ENCODE measurements at places on chromosomes 7 and 10.

GRCh38 chr7:155985518-155986250 lies 173.4 kb upstream of the SHH start:
- no peak for DNase-seq

- DNase-seq = no peak
Observed at GRCh38 chr7:151181011-151181431, 6.0 kb downstream of the ASB10 start.

- DNase-seq = no peak
Observed at GRCh38 chr10:4885162-4885561, 59.2 kb downstream of the AKR1E2 start.

DNA sequence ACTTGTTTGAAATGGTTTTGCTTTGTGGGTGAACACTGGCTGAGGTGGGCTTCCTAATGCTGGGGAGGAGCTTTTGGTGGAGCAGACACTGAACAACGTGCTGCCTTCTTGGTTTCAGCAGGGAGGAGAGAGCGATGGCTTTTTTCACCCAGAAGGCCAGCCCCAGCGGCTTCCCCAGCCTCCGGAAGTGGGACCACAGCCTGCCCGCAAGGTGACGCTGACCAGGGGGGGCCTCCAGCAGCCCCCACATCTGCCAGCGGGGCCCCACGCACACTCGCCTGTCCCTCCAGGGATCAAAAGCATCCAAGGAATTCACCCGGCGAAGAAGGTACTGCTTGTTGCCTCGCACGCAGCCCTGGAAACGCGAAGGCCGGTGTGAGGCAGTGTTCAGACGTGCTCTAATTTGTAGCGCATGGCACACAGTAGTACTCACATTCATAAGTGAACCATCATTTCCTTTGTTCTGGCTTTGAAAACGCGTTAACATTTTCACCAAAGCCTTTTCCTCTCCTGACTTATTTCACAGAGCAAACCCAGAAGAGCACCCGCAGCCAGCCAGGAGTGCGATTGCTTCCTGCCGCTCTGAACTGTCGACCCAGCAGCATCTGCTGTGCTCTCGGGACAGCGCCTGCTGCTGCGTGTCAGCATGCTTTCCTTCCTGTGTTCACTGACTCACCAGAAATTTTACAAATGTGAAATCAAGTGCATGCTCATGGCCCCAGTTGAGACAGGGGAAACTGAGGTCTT lies 48.4 kb downstream of the SHH start:
- DNase-seq = no peak

GRCh38 chr7:21256310-21256877 lies 171.5 kb upstream of the SP4 start:
- peak; percentile 36 for DNase-seq

DNA sequence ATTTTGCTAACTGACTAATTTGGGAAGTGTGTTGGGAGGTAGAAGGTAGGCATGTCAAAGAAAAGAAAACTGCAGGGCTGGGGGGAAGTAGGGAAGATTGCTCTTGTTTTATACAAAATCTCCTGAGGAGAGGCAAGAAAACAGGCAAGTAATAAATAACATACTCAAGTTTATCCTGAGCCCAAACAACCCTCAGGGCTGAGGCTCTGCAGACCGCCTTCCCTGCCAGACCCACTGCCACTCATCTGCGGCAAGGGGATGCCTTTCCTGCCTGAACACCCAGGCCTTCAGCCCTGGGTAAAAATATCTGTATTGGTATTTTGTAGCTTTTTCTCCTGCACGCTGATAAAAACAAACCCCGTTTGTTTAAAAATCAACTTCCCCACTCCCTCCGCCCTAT lies 399.8 kb upstream of the NFE2L3 start:
- no peak for DNase-seq

DNA sequence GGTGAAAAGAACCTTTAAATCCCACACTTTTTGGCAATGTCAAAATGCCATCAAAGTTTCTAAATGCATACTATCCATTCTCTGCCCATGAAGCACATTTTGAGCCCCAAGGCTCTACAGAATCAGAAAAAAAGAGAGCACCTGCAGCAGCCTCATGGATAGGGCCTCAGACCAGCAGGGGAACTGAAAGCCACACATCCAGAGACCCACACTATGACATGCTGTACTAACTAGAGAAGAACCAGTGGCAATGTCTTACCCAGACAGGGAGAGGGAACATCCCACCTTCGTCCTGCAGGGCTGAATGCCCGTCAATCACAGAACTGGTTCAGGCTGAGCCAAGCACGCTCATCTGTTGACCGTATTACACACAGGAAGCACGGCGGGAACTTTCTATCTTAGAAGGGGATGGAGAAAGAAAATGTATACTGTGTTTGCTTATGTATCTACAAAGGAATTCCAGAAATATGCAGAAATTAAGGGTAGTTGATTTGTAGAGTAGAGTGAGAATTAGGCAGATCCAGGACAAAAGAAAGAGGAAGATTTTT lies 237.2 kb downstream of the GLI3 start:
- DNase-seq = no peak

DNA sequence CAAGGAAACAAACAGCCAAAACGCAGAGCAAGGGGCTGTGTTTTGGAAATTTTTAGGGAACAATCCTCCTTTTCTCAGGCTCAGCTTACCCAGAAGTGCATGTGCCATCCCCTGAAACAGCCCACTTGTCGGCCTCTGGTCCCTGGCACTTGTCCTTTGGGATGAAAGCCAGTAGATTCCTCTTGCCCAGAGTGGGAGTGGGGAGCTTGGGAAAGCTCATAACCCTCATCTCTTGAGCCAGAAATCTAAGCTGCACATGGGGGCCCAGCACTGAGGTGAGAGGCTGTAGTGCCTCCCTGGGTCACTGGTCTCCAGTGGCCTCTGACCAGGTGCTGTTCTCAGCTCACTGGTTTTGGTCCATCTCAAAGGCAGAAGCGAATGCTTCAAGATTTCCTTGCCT lies 150.3 kb downstream of the RNF216 start:
- no peak for DNase-seq

- DNase-seq = no peak
Observed at GRCh38 chr7:47258798-47259197, 323.1 kb downstream of the TNS3 start.

GRCh38 chr10:117132751-117133231 lies 5.3 kb downstream of the VAX1 start:
- no peak for DNase-seq

GRCh38 chr7:66265566-66265965 lies 60.4 kb downstream of the TPST1 start:
- DNase-seq = peak; percentile 15

GRCh38 chr10:6917125-6917524 lies 337.0 kb upstream of the PRKCQ start:
- no peak for DNase-seq

DNA sequence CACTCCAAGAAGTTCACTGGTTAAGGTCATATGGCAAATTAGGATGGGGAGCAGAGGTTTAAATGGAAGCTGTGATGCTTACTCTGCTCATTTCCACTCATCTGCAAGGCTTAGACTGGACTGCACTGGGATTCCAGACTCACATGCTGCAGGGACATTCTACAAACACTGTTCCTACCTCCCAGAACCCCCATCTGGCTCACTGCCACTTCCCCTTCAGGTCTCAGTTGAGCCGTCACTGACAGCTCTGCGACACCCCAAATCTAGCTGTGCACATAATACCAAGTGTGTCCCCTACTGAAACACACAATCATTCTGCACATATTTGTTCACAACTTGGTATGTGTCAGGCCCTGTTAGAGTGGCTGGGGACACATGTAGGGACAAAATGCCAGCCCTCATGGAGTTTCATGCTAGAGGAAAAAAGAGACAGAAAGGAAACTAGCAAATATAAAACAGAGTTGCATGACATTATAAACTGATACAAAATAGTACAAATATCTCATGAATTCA lies 5.4 kb downstream of the PRKCQ start:
- no peak for DNase-seq

DNA sequence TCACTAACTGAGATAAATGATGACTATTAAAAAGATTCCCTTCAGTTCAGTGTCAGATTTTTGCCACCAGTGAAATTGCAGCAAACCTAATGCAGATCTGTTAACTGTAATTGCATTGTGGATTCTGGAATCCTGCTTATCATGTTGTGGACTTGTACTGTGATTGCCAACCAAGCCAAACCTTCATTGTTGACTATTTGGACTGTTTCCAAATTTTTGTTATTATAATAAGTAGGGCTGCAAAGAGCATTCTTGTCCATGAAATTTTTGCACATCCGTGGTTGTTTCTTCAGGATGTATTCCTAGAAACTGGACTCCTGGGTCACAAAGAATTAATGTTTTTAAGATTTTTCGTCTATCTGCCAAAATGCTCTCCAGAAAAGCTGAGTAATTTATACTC lies 281.6 kb upstream of the ZMIZ1 start:
- DNase-seq = no peak

GRCh38 chr10:28312572-28312971 lies 9.7 kb upstream of the MPP7 start:
- DNase-seq = no peak

GRCh38 chr10:44755481-44755880 lies 155.7 kb upstream of the TMEM72 start:
- no peak for DNase-seq

- DNase-seq = peak; percentile 83
Observed at GRCh38 chr7:116671681-116672595, at the start of gene MET. Gene MET (plus strand): TSS chr7:116672196. CDS start chr7:116699085, 26,889 bp downstream.

DNA sequence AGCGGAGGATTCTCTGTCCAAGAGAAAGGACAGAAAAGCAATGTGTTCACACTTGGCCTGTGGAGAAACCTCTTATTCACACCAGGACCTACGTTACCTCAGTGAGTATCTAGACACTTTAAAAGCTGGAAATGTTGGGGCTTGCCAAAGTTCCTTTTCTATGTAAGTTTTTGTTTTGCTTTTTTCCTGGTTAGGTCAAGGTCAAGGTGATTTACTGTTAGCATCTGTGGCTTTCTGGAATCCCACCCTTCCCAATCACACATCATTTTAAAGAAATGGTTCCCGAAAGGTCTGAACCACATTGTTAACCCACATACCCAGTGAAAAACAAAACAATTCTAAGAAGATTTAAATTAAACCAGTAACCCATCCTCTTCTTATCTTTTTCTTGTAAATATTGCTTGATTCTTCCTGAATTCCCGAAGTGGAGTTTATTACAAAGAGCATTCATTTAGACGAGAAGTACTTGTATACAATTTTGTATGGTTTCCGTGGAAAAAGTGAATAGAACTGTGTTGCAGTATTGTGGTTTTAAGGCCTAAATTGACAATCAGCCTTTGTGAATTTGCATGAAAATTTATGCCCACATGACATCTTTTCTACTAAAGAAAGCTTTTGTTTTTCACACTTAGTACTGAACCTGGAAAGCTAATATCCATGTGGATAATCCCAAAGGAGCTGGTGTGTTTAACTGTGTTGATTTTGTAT lies 827.0 kb upstream of the IGFBP3 start:
- no peak for DNase-seq

GRCh38 chr10:107442035-107442505 lies 277.6 kb upstream of the SORCS1 start:
- DNase-seq = peak; percentile 6
